NCI-H2081 treated with DMSO at 0.1 percent for 48 hours (cell line): ENCODE measurements at places on chromosomes 6 and 20.

- peak; percentile 59 for DNase-seq
Observed at GRCh38 chr20:20457392-20458126, 89.7 kb downstream of the INSM1 start.

GRCh38 chr20:24502661-24503060 lies 33.2 kb downstream of the SYNDIG1 start:
- no peak for DNase-seq

- no peak for DNase-seq
Observed at GRCh38 chr6:2155206-2155605, 90.2 kb downstream of the GMDS start.

GRCh38 chr6:22363714-22364239 lies 66.9 kb upstream of the PRL start:
- DNase-seq: no peak

GRCh38 chr6:106513808-106514582 lies 115.3 kb downstream of the RTN4IP1 start:
- no peak for DNase-seq

GRCh38 chr20:38315290-38315966 lies 11.5 kb downstream of the BPI start:
- no peak for DNase-seq

- DNase-seq: no peak
Observed at GRCh38 chr6:34341481-34341971, 50.9 kb downstream of the NUDT3 start.

DNA sequence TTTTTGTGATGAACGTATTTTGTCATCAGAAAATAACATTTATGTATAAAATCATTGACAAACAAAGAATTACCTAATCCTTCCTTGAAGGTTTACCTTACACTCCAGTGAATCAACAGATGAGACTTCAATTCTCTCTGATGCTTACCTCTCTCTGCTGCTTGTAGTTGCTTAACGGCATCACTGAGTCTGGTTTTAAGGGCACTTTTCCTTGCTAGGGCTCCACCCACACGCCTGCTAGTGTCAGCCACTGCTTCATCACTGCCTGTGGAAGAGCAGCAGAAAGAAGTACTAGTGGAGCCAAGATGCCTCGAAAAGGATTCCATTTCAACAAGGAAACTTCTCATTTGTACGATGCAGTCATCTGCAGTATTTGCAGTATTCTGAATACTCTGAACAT lies 63.0 kb downstream of the FAM229B start:
- DNase-seq: no peak

- no peak for DNase-seq
Observed at GRCh38 chr6:90086517-90086916, 192.2 kb downstream of the GJA10 start.

- no peak for DNase-seq
Observed at GRCh38 chr20:23673209-23673608, 15.6 kb downstream of the CST4 start.

DNA sequence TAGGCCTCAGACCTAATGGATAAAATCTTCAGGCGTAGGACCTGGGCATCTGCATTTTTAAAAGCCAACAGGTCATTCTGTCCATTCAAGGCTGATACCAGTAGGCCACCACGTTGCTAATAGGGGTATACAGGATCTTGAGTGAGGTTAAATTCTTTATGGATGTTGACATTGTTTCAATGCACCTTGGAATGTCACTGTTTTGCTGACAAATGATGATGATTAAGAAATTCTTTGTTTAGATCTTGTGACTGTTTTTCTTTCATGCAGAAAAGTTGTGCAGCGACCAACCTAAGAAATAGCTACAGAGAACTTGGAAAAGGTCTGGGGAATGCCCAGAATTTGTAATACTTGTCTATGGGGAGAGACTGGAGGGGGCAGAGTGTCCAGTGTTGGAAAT lies 101.1 kb upstream of the CLDN20 start:
- DNase-seq: no peak

GRCh38 chr20:50992336-50992732 lies 30.6 kb downstream of the KCNG1 start:
- DNase-seq: no peak

DNA sequence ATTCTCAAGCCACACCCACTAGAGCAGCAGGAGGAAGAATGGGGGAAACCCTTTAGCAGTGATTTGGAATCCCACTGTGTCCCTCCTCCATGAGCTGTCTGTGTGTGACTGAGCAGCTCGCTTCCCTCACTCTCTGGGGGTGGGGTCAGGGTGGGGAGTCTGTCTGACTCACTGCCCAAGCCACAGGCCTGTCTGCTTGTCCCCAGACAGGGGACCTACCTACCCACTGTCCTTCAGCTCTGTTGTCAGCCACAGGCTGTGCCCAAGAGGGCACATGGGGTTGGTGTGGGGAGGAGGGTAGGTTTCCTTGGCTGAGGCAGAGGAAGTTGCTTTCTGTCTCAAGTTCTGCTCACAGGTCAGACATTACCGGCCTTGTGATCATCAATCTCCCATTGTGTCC lies 127.0 kb downstream of the MAFB start:
- no peak for DNase-seq

DNA sequence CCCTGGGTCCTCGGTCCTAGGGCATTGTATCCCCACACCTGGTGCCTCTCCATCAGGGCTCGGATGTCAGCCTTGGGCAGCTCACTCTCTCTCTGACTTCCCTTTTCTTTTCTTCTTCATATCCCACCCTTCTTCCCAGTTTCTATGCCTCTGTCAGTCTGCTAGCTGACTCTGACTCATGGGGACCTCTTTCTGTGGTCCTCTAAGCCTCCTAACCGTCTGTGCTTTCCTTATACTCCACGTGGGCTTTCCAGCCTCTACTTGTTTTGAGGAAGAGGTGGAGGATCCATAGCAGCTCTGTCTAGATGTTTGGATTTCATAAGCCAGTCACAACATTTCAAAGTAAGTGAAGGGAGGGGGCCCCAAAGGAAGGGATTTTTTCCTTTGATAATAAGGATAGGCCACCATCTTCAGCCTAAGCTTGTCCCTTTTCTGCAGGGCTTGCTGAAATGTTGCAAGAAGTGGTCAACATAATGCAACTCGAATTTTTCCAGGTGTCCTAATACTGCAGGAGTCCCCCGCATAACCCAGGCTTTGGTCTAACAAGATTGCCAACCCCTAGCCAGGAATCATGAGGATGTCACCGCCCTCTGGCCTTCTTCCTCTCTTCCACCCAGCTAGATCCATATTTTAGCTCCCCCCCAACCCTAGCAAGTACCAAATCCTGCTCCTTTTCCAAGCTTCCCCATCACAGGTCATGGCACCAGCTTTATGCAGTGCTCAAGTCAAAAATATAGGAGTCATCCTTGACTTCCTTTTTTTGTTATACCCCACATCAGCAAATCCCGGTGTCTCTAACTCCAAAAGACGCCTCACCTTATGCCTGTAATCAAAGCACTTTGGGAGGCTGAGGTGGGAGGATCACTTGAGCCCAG lies 8.7 kb upstream of the PLTP start:
- DNase-seq: no peak

GRCh38 chr20:301886-302848 lies 4.8 kb downstream of the ZCCHC3 start:
- no peak for DNase-seq

DNA sequence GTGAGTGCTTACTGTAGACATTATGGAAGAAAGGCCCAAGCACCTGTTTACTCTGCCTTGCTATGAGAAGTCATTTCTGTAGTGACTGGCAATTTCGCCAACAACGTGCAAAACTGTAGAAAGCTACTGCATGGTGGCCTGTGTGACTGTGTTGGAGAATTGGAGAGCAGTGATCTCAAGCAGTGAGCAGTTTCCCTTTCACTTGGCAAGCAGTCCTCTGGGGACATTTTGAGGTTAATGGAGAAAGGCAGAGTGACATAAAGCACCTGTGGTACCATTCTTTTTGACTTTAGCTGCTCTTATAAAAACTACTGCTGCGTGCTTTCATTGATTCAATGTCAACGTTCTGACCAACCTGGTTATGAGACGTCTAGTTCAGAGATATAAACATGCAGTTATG lies 382.6 kb upstream of the JAG1 start:
- DNase-seq: no peak
